ENCODE measurements at places on chromosomes 3 and 15.
A peak's percentile ranks its signal among the peaks of the same experiment; 100 is the strongest.

DNA sequence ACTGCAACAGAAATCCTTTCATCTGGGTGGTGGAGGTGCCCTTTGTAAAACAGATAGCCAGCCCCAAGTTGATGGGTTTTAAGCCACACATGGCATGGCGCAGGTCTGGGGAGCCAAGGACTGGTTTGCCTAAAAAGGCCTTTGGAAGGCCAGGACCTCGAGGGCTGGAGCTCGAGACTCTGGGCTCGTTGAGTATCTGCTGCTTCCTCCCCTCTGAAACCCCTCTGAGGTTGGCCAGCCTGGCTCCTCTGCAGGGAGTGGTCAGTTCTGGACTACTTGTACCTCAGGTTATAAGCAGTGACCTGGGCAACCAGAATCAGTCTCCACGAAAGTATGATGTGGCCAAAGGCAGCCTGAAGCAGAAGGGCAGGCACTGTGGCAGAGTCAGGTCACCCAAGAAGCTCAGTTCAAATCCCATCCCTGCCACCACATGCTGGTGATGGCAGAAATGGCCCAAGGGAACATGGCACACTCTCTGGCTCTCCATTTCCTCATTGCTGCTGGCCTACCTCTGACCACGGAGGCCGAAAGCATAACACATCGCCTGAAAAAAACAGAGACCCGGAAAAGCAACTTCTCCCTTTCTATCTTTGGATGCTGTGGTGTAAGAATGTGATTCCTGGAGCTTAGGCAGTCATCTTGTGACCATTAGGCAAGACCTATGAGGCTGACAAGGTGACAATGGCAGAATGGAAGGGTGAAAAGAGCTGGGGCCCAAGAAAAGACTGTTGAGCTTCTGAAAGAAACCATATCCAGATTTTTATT lies 51.2 kb downstream of the WNT7A start:
- DNase-seq, result no peak

GRCh38 chr3:133404920-133405319 lies 5.1 kb downstream of the BFSP2 start:
- DNase-seq, result no peak

- DNase-seq, result no peak
Measured at GRCh38 chr15:59649603-59650002, 7.7 kb downstream of the GTF2A2 start.

DNA sequence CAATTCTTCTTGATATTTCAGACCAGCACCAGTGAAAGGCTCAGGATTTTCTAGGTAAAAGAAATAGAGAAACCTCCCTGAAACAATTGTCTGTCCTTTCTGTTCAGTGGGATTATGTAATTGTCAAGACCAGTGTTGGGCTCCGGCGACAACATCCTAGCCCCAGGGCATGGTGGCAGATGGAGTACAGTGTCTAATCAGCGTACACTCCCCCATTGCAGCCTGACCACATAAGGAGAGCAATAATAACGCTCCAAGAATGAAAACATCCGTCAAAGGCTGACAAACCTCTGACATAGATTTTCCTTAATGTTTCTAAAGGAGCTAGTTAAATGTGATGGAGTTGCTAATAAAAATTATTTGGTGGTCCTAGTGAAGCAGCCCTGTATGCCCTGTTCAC lies 144.6 kb downstream of the EBLN2 start:
- no peak for DNase-seq

GRCh38 chr3:76436894-76437293 lies 603.0 kb upstream of the ROBO2 start:
- no peak for DNase-seq

- DNase-seq, result no peak
Measured at GRCh38 chr15:59388670-59389069, 16.0 kb upstream of the MYO1E start.

GRCh38 chr3:149001727-149002126 lies 10.4 kb downstream of the GYG1 start:
- no peak for DNase-seq

DNA sequence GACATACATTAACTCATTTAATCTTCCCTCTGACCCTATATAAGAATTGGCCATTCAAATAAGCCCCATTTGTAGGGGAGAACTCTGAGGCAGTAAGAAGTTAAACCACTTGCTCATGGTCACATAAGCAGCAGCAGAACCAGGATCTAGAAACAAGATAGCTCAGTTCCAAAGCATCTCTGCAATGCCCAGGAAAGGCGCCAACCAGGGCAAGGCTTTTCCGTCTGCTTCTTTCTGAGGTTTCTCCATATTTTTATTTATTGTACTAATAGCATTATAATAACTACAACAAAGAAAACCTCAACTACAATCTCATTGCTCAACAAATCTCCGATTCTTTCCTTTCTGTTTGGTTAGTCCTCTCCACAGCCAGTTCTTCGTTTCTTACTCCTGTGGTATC lies 4.3 kb upstream of the UBE2E2 start:
- DNase-seq, result no peak

- no peak for DNase-seq
Measured at GRCh38 chr15:45785897-45786296, 151.1 kb downstream of the SQOR start.

- DNase-seq, result no peak
Measured at GRCh38 chr3:40116478-40117177, 192.9 kb upstream of the EIF1B start.

GRCh38 chr3:185332026-185332735 lies 30.8 kb upstream of the MAP3K13 start:
- no peak for DNase-seq

DNA sequence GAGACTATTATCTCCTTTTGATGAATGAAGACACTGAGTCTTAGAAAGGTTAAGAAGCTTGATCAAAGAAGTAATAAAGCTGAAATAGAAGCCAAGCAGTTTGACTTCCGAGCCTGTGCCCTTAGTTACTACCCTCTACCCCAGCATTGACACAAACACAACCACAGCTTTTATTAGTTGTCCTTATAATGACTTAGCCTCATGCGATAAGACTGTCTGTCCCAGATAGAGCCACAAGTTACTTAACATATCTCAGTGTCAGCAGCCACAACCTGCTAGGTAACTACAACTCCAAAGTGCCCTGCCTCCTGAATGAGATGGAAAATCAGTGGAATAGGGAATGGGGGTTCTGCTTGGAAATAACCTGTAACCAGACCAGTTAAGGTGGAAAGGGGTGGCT lies 781.6 kb upstream of the CFAP20DC start:
- no peak for DNase-seq

DNA sequence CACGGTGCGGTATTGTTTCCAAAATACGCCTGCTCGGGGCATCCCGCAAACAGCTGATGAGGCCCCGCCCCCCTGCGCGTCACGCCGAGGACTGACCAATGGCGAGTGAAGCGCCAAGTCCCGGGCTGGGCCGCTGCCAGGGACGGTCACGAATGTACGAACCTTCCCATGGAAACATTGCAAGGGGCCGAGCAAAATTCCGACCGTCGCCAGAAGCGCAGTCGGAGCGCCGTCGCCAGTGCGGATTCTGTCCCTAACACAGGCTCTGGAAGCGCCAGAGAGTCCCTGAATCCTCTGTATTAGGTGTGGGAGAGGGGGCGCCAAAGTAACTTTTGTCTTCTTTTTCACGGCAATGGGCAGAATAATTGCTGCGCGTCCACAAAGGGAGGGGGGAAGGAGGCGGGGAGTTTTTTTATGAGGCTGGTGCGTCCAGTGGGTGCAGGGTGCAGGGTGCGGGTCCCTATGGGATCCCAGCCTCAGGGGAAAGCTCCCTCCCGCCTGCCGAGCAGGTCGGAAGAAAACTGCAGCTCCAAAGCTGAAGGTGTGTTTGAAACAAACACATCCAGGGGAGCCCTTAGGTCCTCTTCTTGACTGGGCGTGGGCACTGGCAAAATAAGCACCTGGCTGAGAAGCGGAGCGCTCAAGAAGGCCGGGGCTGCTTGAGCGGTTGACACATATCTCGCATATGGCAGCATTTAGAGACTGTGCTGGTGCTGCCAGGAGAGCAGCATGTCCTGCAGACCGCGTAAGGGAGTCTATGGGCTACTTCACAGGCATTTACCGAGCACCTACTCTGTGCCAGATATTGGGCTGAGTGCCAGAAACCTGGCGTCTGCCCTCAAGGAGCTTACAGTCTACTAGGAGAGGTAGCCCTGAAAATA lies at the start of gene BMF:
BMF (minus strand) TSS at position 25 of the 881 bp plus-strand sequence. CDS start 2,793 bp downstream, outside the sequence.
- DNase-seq, result peak; percentile 92

GRCh38 chr15:85351965-85352364 lies 28.4 kb upstream of the AKAP13 start:
- no peak for DNase-seq

GRCh38 chr3:178067721-178068120 lies 468.5 kb upstream of the KCNMB2 start:
- no peak for DNase-seq

DNA sequence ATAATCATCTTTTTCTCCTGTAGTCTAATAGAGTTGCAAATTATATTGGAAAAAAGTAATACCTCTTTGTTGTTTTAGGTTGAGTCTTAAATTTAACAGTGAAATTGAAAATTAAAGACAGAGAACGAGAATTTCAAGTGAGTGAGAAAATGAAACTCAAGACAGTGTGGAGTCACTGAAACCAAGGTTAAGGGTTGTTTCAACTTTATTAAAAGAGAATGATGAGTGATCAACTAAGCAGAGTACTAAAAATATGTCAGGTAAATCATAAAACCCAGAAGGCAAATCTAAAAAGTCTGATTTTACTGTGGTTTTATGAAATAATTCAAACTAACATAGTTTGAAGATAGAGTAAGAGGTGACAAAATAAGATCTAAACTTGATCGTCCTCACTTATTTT lies 782.5 kb upstream of the SEMA6D start:
- DNase-seq, result no peak

DNA sequence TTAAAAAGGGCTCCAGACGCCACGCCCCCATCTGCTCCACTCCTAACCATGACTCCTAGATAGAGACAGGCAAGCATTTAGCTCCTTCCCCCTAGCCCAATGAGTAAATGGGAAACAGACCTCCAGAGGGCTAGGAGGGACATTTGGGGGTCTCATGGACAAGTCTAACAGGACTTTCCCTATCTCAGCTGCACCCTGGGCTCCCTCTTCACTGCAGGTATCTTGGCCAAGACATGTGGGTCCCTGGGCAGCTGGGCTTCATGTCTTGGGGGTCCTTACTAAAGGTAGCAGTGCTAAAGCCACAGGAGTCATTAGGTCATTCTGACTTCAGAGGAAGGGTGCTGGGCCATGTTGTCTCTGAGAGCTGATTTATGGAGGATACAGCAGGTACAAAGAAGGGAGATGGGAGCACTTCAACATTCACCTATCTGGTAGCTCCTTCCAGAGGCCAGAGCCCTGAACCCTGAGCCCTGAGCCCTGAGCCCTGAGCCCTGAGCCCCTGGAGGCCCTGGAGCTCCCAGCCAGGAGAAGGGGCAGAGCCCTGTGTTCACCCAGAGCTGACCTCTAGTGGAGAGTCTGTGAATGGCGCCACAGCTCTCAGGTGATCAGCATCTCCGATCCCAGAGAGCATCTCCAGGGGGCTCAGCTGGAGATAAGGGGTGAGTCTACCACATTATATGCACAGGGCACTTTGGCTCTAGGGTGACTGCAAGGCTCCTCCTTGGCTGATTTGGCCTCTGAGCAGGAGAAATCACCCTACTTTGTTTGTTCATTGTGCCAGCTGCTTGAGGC lies 40.1 kb upstream of the EPHB1 start:
- DNase-seq, result no peak

DNA sequence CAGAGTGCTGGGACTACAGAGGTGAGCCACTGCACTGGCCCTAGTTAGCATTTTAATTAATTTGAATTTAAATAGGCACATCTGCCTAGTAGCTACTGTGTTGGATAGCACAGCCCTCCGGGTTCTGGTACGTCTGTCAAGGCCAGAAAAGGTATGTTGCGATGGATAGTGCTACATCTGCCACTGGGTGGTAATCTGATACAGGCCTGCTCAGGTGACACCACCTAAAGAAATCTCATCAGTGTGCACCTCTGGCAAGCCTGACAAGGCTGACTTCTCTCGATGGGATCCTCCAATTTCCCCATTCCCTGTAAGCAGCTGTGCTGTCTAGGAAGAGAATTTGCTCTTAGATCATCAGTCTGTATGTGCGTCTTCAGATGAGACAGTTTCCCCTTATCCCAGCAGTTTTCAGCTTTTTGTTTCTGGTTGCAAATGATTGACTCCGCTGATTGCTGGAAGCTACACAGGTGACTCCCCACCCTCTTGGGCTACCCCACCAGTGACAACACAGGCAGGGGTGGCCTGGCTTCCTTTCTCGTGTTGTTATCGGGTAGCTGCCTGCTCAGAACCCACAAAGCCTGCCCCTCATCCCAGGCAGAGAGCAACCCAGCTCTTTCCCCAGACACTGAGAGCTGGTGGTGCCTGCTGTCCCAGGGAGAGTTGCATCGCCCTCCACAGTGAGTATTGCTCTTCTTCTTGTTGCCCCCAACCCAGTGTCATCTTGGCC lies at the start of gene CCR9:
CCR9 (plus strand) TSS at position 565 of the 727 bp plus-strand sequence. CDS start 8,391 bp downstream, outside the sequence.
- DNase-seq, result no peak

GRCh38 chr3:148366743-148367410 lies 330.8 kb upstream of the AGTR1 start:
- no peak for DNase-seq

DNA sequence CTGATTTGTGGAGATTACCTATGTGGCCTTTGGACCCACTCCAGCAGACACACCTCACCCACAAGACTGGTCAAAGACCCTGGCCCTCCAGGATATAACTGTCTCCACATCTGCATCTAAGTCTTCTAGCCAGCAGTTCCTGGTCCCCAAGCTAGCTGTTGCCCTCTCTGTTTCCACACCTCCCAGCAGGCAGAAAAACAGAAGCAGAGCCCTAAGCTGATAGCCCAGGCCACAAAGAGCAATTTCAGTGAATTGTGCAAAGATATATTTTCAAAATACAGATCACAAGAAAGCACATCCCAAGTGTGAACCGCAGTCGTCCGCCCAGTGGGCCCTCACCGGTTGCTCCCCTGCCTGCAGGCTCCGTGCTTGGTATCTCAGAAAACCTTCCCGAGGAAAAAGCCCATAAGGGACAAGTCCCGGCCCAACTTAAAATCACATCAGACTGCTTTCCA lies 2.6 kb downstream of the TNIK start:
- no peak for DNase-seq

- no peak for DNase-seq
Measured at GRCh38 chr3:149604125-149604875, 53.5 kb downstream of the WWTR1 start.

GRCh38 chr15:91627473-91628278 lies 225.8 kb upstream of the SLCO3A1 start:
- DNase-seq, result no peak

- no peak for DNase-seq
Measured at GRCh38 chr15:57769266-57769665, 62.8 kb downstream of the POLR2M start.

DNA sequence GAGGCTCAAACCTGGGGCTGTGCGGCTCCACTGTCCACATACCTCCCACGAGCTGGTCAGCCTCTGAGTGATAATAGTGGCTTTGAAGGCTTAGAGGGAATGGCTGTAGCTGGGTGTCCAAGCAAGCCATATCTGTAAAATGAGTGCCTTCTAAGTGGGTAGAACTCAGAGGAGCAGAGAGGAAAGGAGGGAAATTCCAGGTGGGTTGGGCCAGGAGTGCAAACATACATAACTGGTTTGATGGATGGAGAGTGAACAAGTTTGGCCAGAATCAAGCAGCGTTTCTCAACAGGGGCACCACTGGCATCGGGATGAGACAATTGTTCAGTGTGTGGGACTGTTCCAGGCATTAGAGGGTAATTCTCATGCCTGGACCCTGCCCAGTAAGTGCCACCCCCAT lies 91.1 kb downstream of the ASB7 start:
- DNase-seq, result no peak

- DNase-seq, result no peak
Measured at GRCh38 chr3:124859025-124859424, 28.1 kb downstream of the ITGB5 start.

- peak; percentile 80 for DNase-seq
Measured at GRCh38 chr3:50237754-50238548, 1.9 kb downstream of the GNAI2 start.

- DNase-seq, result no peak
Measured at GRCh38 chr3:138032567-138032966, 22.6 kb downstream of the CLDN18 start.

Measured in T follicular helper cell (primary cell).